ENCODE measurements at places on chromosomes 12 and 14.
A peak's percentile ranks its signal among the peaks of the same experiment; 100 is the strongest.

DNA sequence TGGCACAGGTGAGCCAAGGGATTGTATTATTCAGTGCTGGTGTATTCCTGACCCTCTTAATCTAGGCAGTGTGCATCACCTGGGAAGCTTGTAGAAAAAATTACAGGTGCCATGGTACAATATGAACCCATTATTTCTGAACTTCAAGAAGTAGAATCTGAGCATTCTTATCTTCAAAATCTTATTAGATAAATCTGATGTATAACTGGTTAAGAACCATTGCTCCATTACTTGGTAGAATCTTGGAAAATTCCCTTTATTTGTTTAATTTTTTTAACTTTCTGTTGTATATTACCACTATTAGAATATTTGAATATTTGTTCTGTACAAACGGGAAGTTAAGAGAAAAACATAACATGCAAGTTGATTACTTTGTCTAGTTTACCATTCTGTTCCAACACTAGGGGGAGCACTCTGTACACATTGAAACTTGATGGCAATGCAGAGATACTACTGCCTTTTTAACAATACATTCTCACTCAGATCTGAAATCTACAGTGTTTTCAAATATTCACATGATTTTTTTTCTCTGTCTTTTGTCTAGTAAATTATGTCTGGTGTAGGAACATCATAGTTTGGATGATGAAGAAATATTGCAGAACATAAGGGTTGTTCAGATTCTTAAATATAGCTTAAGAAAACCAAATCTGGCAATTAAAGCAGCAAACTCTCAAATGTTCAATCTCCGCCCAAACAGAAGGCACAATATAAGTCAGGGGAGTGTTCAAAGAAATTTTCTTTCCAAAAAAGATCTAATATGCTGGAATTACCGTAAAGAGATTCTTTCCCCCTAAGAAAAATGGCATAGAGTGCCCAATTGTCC is 196.6 kb downstream of the PCNX1 start:
- DNase-seq, result peak; percentile 65

GRCh38 chr12:69123919-69124638 is 115.3 kb upstream of the CPSF6 start:
- no peak for DNase-seq

GRCh38 chr14:32017587-32017986 is 59.5 kb upstream of the ARHGAP5 start:
- DNase-seq, result no peak

DNA sequence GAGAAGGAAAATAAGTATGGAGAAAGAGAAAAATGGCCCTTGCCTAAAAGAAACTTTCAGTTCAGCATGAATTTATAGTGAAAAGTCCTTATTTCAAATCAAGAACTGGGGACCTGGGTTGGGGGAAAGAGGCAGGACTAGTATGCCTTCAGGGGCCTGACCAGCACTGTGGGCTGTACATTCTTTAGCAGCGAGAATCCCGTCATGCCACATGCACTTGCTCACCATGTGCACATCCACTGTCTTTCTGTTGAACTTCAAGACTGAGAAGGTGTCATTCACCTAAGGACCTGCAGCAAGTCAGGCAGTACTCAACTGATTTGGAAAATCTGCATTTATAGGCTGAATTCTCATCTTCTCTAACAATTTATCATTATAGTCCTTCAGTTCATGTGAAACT is 50.2 kb downstream of the RAB35 start:
- DNase-seq, result no peak

DNA sequence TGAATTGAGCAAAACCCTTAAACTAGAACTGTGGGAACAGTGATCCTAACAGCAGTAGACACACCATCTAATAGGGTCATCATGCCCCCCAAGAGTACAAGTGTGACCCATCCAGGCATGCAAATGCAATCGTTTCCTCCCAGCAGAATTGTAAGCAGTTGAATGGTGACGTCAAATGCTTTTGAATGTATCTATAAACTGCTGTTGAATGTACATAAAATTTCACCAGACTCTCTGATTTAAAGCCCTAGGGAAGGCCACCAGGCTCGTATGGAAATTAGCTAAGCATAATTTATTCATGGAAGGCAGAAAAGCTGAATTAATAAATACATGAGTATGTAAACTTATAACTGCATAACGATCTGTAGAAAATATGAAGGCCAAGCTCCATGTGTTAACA is 482.9 kb downstream of the EGLN3 start:
- DNase-seq, result no peak

- peak; percentile 50 for DNase-seq
Observed at GRCh38 chr14:31967669-31967975, 109.5 kb upstream of the ARHGAP5 start.

DNA sequence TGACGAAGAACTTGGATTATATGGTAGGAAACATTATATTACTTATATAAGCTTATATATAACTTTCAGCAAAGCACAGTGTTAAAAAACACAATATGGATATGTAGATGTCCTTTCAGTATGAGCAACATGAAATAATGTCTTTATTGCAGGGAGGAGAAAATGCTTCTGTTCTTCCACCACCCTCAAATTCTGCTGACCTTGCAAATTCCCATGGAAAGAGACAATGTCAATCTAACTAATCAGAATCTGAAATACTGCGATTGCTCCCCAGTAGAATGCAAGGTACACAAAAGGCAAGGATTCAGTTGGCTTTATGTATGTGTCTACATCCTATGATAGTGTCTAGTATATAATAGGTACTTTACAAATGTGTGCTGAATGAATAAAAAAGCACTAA is 26.4 kb downstream of the MGAT4C start:
- no peak for DNase-seq

GRCh38 chr14:98993818-98994217 is 278.2 kb downstream of the BCL11B start:
- no peak for DNase-seq

DNA sequence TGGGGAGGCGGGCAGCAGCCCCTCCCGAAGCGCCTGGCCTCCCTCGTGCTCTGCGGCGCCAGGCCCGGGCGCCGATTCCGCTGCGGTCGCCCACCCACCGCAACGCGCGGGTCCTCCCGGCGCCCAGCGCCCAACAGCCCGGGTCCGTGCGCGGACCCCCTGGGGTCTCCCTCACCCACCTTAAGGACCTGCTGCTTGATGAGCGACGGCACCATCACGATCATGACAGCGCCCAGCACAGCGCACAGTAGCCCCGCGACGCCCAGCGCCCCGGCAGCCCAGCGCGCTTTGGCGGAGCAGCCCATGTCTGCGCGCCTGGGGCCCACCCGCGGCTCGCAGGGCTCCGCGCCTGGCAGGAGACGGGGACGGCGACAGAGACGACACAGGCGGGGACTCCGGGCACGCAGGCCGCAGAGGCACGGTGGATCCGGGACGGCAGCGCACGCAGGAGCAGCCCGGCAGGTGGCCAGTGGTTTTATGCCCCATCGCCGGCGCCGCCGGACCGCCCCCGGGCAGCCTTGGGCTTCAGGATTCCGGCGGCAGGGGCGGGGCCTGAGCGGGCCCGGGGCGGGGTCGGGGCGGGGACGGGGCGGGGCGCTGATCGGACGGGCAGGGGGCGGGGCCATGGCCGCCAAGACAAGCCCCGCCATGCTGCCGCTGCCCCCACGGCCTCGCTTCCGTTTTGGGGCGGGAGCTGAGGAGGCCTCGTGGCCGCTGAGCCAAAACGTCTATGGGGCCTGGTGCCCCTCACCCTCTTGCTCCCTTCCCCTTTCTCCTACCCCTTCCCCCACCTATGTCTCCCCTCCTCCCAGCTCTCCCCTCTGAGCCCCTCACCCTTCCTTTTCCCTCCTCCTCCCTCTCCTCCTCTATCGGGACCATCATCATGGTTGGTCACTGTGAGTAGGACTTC is at the start of gene SCARB1:
Gene SCARB1 (minus strand): TSS at position 449 of the 910 bp plus-strand sequence. CDS start 144 bp downstream, at position 305.
- DNase-seq, result peak; percentile 80

DNA sequence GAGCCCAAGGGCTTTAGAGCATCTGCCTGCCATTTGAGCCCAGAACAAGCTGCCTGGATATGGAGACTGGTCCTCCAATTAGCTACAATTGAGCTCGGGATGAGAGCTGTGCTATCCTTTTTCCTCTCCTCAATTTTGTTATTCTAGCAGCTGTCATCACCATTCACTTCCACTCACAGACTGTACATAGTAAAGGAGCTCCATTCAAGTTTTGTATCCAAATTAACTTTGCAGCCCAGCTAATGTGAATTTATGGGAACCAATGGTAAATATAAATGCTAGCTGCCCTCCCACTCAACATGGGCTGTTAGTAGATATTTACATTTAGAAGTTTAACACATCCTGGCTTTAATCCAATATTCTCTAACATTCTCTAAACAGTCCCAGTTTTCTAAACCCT is 44.6 kb downstream of the BMP4 start:
- DNase-seq, result no peak

DNA sequence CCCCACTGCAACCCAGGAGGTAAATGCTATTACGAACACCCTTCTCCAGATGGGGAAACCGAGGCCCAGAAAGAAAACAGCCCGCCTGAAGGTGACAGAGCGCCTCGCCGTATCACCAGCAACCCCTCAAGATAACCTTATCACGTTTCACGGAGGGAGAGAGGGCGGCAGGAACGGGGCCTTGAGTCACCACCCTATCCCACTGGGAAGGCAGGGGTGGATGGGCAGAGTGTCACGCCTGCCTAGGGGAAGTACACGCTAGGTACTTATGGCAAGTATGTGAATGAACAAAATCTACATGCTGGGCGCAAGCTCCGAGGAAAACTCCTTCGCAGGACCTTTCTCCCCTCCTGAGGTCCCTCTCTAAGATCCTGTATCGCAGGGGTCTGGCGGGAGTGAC is 17.8 kb downstream of the NCOR2 start:
- no peak for DNase-seq

GRCh38 chr14:68734231-68734732 is 58.6 kb downstream of the ZFP36L1 start:
- no peak for DNase-seq

- no peak for DNase-seq
Observed at GRCh38 chr14:83347874-83348273, 1814.2 kb upstream of the SEL1L start.

DNA sequence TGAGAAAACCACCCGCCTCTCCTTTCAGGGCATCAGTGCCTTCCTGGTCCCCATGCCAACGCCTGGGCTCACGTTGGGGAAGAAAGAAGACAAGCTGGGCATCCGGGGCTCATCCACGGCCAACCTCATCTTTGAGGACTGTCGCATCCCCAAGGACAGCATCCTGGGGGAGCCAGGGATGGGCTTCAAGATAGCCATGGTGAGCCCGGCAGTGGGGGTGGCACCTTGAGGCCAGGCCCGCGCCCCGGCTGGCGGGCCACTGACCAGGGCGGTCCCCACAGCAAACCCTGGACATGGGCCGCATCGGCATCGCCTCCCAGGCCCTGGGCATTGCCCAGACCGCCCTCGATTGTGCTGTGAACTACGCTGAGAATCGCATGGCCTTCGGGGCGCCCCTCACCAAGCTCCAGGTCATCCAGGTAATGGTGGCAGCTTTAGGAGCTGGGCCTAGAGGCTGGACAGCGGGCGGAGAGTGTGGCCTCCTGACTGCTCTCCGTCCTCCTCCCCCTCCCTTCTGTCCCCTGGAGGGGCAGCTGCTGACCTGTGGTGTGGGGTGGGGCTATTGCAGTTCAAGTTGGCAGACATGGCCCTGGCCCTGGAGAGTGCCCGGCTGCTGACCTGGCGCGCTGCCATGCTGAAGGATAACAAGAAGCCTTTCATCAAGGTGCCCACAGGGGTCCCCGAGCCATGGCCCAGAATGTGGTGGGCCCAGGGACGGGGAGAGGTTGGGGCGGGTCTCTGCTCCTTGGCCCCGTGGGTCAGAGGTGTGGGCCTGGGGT is 12.8 kb downstream of the ACADS start:
- no peak for DNase-seq

- peak; percentile 26 for DNase-seq
Observed at GRCh38 chr12:128969480-128970055, 116.3 kb downstream of the GLT1D1 start.

DNA sequence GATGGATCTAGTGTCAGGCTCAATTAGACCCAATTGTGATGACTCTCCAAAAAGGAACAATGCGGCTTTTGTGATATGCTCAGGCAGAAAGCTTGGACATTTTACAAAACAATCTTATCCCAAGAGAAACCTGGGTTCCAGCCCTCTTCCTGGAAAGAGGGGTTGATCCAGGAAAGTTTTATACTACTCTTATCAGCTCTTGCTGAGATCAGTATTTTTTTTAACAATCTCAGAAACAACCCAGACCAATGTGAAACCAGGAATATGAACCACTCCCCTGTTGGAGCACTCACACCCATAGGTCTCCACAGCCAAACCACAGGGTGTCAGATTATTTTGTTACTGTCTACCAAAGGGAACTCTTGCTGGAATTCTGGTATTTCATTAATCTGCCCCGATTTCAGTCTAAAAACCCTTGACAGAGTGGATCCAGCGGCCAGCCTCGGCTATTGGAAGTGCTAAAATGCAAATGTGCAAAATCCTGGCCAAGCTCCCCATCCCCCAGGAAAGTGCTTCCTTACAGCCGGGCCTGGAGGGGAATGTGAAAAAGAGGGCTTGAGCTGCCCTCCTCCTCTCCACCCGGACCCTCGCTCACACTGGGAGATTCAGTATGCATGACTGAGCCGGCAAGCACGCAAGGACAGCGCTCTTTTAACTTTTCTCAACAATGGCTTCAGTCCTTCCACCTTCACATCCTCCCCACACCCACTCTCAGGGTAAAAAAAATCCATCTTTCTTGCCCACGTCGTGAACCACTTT is 4.0 kb downstream of the FBXL14 start:
- no peak for DNase-seq

- no peak for DNase-seq
Observed at GRCh38 chr12:88552610-88553079, 27.6 kb downstream of the KITLG start.

DNA sequence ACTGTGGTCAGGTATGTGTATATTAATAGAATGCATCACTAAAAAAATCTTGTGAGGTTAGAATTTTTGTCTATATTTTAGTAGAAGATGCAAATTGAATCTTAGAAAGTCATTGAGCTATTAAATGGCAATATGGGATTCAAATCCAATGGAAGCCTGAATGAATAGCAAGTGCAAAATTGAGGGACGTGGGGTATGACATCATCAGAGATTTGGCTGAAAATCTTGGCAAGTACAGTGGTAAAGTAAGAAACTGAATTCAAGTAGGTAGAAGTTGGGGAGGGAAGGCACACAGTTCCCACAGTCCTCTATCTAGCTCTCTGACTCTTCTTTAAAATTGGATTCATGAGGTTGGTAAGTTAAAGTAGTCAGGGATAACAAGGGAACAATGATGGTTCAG is 97.4 kb upstream of the SSTR1 start:
- DNase-seq, result no peak

GRCh38 chr14:61641914-61642613 is 53.2 kb upstream of the HIF1A start:
- no peak for DNase-seq

GRCh38 chr14:20811986-20812975 is 9.6 kb upstream of the RNASE1 start:
- DNase-seq, result no peak

All from SW480 (cell line).